Stimulated activated CD4-positive, alpha-beta T cell treated with anti-CD3 and anti-CD28 coated beads, Interleukin-4, amount 100 ng/mL, for 24 hours (primary cell): ENCODE measurements at places on chromosomes 6 and 20.

GRCh38 chr6:1765160-1765903 is 155.6 kb downstream of the FOXC1 start:
- DNase-seq, result no peak

DNA sequence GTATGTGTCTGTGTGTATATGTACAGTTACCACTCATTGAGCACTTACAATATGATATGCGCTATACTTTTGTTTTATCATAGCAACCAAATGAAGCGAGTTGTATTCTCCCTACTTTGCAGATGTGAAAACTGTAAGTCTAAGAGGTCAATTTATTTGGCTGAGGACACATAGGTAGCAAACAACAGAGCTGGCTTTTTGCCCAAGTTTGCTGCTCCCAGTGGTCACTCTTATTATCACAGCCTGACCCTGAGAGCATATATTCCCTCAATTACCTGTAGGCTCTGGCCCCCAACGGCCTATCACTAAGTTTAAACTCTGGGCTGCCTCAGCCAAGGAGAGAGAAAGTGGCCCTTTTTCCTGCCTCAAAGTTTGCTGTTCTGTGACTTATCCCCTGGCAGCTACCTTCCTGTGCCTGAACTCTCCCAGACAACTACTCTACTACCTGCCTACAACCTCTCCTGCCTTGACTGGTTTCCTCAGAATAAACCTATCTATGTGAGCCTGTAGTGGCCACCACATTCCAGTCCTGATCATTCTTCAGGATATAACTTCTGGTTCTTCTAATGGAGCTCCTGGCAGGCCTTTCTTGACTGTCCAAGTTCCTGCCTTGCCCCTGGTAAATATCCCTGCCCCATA is 221.8 kb downstream of the FRK start:
- DNase-seq, result no peak

DNA sequence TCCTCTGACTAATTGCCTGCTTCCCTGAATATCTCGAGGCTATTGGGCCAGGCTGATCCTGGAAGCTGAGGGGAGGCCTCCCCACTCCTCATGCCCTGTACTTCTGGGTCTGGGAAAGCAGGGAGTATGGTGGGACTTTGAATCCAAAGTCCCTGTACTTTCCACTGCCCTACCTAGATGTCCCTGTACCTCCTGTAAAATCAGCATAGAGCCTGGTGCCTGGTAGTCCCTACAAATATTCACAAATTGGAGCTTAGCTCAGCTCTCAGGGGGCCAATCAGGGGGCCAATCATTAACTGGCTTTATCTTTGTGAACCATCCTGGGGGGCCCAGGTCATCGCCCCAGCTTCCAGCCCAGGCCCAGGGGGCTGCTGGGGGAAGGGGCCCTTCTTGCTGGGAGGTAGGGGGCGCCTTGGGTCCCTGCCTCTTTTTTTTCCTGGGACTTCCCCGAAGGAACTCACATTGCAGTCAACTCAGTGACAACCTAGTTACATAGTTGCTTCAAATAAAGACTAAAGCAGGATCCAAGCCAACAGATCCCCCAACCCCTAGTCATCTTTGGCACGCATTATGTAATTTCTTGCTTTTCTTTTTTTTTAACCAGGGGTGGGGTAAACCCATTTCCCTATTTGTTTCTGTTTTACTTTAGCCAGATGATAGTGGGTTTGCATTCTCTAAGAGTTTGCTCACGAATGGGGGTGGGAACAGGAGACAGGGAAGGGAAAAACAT is 6.9 kb upstream of the VEGFA start:
- no peak for DNase-seq

GRCh38 chr6:82917346-82918064 is 148.1 kb downstream of the UBE3D start:
- no peak for DNase-seq

DNA sequence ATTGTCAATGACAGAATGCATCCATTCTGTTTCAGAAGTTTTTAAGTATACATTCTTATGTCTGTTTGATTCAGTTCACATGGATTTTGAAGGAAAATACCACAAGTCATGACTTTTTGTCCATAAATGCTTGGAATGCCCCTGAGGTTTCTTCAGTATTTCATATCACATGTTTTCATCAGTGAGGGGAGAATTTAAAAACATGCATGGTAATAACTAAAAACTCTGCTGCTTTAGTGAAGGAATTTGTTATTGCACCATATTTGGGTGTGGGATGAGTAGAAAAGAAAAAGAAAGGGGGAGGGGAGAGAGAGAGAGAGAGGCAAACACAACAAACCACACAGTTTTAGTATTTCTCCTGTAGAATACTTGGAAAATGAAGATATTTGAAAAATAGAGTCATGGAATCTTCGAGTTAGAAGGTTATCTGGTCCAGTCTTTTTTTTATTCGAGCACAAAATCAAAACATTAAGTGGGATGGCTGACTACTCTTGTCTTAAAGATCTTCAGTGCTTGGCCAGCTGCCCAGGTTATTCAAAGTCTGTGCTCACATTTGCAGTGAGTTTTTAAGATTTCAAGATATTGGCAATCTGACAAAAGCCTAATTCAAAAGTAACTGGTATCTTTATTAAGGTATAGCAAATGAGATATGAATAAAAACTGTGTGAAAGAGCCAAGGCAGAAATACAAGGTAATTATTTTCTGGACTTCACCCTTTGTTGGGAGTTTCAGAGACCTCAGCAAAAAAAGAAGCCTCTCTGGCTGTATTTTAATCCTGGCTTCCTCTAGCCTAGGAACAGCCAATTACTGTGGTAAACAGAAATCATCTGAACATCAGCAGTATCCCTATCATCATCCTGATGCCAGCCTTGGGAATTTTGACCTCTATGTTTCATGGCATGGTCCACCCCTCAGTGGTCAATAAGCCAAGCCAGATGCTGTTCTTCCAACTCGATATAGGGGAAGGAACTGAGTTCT is 687.9 kb upstream of the CITED2 start:
- no peak for DNase-seq

DNA sequence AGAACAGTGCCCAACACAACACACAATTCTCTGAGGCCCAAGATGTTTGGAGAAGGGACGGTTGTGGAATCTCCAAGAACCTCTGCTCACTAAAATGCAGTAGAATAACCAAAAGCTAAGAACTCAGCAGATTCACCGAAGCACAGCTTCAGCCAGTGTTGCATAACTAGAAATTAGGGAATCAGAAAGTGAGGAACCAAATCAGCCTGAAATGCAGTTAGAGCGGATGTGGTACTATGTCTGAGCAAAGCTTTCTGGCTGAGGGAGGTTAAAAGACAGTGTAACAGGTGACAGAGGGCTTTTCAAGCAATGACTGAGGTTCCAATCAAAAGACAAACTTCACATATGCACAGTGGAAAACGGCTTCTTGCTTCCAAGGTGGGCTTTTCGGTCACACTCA is 197.9 kb upstream of the KCNK16 start:
- no peak for DNase-seq

DNA sequence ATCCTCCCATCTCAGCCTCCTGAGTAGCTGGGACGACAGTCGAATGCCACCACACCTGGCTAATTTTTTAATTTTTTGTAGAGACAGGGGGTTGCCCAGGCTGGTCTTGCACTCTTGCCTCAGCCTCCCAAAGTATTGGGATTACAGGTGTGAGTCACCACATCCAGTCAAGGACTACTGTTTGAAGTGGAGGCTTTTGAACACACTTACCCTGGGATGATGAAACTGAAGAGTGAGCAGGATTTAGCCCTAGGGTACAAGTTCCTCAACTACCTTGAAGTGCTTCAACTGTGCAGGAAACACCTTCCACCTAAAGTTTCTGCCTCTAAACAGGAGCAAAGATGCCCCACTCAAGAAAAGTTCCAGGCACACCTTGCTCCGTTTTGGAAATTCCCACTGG is 15.7 kb upstream of the PARD6B start:
- no peak for DNase-seq

- no peak for DNase-seq
Observed at GRCh38 chr20:20210327-20210726, 157.6 kb upstream of the INSM1 start.

- DNase-seq, result no peak
Observed at GRCh38 chr6:167211881-167212712, 54.3 kb upstream of the GPR31 start.

GRCh38 chr6:13304101-13304500 is 24.2 kb downstream of the TBC1D7 start:
- no peak for DNase-seq

- DNase-seq, result no peak
Observed at GRCh38 chr6:52457096-52457495, 37.0 kb downstream of the EFHC1 start.

DNA sequence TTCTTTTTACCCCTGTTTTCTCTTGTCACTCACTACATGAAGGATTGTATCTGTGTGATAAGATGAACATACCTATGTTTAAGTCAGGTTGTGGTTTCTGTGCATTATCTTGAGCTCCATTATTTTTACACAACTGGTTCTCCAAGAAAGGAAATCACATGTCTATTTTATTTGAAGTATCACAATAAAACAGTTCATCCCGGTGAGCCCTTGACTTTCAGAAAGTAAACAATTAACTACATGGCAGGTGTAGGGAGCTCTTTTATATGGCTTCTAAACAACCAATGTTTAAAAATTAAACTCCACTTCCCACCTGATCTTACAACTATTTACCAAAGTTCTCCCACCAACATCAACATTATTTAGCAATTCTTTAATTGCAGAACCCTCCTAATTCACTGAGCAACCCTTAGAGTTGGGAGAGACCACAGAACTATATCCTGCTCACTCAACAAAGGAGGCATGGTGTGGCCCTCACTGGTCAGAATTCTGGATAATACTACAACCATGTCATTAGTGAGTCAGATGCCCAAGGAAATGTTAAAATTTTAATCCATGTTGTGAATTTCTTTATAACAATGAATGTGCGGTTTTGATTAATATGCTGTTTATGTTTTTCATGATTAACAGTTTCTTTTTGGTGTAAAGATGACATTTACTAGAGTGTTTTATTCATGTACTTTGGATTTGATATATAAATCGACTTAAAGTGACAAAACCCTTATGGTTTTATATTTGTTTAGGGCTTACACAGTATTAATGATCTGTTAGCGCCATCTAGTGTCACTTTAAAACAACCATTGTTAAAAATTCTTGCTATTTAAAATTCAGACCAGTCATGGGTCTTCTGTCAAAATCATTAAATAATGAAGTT is 50.0 kb upstream of the SCGN start:
- DNase-seq, result no peak

- no peak for DNase-seq
Observed at GRCh38 chr6:33828764-33829731, 25.2 kb upstream of the MLN start.

DNA sequence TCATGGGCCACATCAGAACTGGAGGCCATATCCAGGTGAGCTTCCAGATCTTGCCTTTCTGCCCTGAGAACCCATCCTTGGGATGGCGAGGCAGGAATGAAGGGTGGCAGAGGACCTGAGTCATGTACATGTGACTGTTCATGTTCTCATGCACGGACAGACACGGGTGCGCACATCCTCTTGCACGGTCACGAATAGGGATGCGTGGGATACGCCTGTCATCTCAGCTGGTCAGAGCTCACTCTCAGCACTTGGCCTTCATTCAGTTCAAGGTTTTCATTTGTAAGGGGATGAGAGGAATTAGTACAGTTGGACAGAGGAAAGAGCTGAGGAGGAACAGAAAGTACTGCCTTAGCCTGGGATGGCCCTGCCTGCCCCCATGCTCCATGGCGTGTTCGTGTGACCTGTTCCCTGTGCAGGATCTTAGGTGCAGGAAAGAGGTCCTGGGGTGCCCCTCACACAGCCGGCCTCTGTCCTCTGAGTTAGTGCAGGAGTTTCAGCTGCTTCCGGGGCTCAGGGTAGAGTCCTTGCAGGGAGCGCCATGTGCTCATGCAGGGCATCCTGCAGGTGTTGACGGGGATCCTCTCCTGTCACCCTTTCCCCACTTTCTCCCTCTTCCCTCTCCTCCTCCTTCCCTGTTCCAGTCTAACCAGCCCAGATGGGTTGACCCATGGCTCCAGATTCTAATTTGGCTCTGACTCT is 173.4 kb downstream of the DTNBP1 start:
- DNase-seq, result no peak

- DNase-seq, result no peak
Observed at GRCh38 chr6:42899871-42900270, 16.0 kb upstream of the PTCRA start.

GRCh38 chr20:13856354-13856753 is 71.5 kb downstream of the NDUFAF5 start:
- DNase-seq, result no peak

DNA sequence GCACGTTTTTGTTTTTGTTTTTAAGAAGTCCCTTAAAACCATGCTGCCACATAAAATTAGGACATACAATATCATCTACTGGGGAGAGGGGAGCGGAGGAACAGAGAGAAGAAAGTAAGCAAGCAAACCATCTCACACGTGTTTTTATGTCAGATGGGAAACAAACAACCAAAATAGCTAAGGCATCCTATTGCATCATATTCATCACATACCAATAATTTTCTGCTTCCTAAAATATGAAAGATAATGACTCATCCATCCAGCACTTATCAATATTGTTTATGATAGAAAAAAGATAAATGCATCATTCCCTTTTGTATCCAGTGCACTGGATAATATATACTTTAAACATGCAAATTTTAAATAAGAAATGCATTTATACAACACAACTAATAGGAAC is 329.6 kb downstream of the RNGTT start:
- no peak for DNase-seq

GRCh38 chr6:157647261-157647915 is 175.7 kb upstream of the SNX9 start:
- DNase-seq, result no peak

GRCh38 chr6:14706378-14706929 is 539.4 kb upstream of the JARID2 start:
- peak; percentile 85 for DNase-seq

GRCh38 chr6:106894978-106895702 is 79.4 kb downstream of the CD24 start:
- no peak for DNase-seq

- no peak for DNase-seq
Observed at GRCh38 chr6:119481976-119482375, 132.4 kb upstream of the MAN1A1 start.

DNA sequence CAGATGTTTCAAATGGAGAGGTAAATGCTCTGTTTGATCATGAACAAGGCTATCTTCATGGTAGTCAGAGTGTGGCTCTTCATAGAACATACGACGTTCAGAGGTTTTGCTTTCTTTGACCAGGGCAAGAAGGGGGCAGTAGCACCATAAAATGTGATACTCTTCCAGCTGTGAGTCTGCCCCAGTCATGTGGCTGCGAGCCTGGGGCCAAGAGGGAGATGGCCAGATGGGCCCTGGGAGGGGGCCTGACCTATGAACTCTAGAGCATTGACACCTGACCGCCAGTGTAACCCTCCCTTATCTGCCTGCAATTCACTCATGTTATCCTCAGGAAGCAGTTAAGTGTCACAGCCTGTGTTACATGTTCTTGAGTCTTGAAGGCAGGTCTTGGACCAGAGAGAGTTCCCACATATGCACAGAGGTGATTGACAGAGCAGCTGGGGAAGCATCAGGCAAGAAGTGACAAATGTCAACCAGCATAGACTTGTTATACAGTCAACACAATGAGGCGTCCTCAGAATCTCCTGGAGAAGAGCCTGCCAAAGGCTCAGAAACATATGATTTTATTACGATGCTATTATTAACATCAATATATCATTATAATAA is 55.0 kb downstream of the SCML4 start:
- DNase-seq, result no peak

- DNase-seq, result no peak
Observed at GRCh38 chr20:57491373-57491772, 33.6 kb downstream of the CTCFL start.
